ENCODE measurements at places on chromosomes 7 and 10.
A peak's percentile ranks its signal among the peaks of the same experiment; 100 is the strongest.

DNA sequence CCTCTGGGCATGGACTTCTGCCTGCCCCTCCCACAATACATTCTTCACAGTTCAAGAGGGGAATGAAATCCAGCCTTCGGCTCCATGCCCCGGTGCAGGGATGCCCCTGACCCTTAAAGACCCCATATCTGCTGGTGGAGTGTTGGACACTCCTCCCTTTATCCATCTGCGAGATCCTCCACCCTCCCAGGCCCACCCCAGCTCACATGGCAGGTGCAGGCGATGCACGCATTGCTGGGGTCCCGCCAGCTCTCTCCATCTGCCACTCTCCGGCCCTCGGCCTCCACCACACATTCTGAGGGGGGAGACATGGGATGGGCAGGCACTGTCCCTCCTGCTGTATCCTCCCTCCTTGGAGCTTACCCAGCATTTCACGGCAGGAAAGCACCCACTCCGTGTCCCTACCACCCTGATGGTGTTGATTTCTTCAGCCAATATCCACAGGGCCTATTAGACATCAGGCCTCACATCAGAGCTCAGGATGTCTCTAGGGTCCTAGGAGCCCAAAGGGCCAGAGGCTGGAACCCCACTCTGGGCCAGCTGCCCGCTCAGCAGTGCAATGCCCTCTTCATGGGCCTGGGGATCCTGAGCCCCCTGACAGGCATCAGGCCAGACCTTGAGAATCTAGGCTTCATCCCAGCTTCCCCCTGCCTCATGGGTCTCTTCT is 18.3 kb downstream of the ATP6V1F start:
- DNase-seq = no peak

GRCh38 chr7:156889089-156889488 is 3.9 kb downstream of the LMBR1 start:
- peak; percentile 37 for DNase-seq

- DNase-seq = no peak
These were observed 38.9 kb downstream of the POU6F2 start for GRCh38 chr7:39016609-39017008.

DNA sequence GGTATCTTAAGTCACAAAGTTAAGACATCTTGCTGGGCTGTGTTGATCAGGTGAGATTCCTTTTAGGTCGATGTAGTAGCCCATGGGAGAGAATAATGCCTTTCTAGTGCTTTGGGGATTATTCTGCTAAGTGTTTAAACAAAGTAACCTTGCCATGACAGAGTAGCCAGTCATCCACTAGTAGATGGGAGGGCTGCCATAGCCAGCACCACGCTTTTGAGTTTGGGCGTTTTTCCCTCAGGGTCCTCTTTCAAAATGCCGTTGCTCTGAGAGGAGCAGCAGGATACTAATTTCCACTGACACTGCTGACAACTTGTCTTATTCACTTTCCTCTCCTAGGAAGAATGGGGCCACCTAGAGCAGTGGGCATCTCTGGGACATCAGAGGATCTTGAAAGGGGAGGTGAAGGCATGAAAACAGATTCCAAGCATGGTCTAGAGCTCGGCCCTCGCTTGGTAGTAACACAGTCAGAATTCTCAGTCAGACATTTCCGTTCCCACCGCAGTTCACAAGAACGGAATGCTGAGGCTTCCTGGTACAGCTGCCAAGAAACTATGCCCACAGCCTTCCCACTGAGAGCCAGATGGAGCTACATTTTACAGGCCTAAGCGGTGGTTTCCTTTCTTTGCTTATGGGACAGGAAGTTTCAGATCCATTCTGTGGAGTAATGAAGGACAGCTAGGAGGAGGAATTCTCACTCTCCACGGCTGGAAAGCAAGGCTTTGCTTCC is 15.3 kb upstream of the RSU1 start:
- DNase-seq = peak; percentile 91

GRCh38 chr7:12458520-12459131 is 55.0 kb upstream of the VWDE start:
- peak; percentile 58 for DNase-seq

- DNase-seq = no peak
These were observed 1061.1 kb downstream of the SORCS3 start for GRCh38 chr10:105702211-105702610.

- peak; percentile 44 for DNase-seq
These were observed 84.4 kb upstream of the BET1 start for GRCh38 chr7:94088560-94088959.

- DNase-seq = peak; percentile 70
These were observed 433.6 kb upstream of the GALNT17 start for GRCh38 chr7:70698219-70698832.

GRCh38 chr7:124812764-124813163 is 47.2 kb upstream of the GPR37 start:
- no peak for DNase-seq

GRCh38 chr7:153152801-153153422 is 393.4 kb downstream of the ACTR3B start:
- DNase-seq = no peak

DNA sequence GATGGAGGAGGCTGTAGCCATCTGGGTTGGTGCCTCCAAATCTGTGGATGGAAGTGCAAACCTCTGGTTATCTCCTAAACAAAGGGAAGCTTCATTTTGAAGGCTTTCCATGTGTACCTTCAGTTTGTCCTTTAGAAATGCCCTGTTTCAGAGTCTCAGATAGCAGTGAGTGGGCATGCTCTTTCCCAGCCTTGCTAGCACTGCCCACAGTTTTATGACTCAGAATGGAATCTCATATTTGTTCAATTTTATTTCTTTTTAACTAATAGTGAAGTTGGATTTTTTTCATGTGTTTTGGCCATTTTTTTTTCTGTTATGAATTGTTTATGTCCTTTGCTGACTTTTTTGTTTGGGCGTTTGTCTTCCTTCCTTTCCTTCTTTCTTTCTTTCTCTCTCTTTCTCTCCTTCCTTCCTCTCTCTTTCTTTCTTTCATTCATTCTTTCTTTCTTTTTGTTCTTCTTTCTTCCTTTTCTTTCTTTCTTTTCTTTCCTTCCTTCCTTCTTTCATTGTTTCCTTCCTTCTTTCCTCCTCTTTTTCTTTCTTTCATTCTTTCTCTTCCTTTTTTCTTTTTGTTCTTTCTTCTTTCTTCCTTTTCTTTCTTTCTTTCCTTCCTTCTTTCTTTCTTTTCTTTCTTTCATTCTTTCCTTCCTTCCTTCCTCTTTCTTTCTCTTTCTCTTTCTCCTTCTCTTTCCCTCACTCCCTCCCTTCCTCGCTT is 25.6 kb downstream of the PRF1 start:
- DNase-seq = peak; percentile 74

- no peak for DNase-seq
These were observed 57.6 kb upstream of the PIK3CG start for GRCh38 chr7:106807474-106807873.

- peak; percentile 29 for DNase-seq
These were observed 20.8 kb downstream of the NET1 start for GRCh38 chr10:5433182-5433581.

GRCh38 chr10:120131183-120131582 is 238.7 kb downstream of the SEC23IP start:
- DNase-seq = peak; percentile 5

DNA sequence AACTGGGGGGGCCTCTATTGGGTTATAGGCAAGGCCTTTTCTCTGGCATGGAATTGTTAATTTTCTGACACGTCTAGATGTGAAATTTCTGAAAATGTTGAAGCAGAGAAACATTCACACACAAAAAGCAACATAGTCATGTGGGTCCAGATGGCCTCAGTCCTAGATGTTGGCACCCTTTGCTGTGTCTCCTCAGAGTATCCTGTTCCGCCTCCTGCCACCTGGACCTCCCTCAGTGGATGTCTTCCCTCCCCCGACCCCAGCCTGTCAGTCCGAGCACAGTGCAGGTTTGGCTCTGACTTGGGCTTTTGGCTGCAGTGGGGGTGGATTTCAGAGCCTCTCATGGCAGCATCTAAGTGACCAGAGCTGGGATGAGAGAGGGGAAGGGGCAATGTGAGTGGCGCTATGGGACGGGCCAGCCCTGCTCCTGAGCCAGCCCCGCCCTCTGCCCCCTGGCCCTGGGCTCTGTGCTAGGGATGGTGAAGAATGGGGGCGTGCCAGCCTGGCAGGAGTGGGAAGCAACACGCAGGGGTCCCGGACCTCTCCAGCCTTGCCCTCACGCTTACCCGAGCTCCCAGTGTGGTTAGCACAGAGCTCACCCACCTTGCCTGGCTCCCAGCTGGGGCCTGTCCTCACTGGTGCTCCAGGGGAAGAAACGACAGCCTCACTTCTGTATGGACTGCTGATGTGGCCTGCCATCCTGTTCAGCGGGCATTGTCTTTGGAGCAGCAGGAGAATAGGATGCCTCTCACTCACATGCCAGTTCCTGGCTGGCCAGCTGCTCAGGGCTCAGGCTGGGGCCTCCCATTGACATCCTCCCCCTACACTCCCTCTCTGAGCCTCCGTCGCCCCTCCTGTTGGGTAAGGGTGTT is 6.2 kb downstream of the ATP6V0E2 start:
- DNase-seq = no peak

DNA sequence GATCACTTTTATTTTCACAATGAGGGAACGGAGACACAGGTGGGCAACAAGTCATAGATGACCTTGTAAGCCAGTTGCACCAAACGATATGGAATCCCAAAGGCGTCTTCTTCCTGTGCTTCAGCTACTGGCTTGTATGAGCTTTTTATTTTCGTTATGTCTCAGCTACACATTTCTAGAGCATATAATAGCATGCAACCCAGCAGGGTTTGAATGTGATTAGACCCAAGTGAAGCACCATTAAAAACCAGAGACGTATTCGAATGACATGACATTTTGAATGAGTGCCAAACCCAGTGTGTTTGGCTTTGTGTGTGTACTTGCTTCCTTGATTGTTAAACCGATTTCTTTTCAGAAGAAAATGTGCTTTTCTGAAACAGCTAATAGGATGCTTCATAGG is 963.2 kb upstream of the CELF2 start:
- no peak for DNase-seq

GRCh38 chr7:3039787-3040186 is 3.9 kb downstream of the CARD11 start:
- no peak for DNase-seq

DNA sequence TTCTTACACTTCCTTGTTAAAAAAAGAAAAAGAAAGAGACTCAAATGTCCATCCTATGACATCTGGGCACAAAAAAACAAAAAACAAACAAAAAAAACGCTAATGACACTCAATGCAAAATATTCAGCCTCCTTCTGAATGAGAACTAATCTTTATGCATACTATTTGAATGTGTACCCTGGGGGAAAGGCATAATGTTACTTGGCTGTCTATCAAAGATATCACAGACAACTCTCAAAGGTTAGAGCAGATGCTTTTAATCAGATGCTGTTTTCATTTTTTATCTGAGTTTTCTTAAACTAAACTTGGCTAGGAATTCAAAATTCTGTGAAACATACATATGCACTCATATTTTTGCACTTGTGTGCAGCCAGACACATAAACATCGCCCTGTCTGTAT is 745.8 kb downstream of the CNTNAP2 start:
- no peak for DNase-seq

GRCh38 chr7:149733131-149733923 is 40.1 kb downstream of the ZNF467 start:
- DNase-seq = no peak

DNA sequence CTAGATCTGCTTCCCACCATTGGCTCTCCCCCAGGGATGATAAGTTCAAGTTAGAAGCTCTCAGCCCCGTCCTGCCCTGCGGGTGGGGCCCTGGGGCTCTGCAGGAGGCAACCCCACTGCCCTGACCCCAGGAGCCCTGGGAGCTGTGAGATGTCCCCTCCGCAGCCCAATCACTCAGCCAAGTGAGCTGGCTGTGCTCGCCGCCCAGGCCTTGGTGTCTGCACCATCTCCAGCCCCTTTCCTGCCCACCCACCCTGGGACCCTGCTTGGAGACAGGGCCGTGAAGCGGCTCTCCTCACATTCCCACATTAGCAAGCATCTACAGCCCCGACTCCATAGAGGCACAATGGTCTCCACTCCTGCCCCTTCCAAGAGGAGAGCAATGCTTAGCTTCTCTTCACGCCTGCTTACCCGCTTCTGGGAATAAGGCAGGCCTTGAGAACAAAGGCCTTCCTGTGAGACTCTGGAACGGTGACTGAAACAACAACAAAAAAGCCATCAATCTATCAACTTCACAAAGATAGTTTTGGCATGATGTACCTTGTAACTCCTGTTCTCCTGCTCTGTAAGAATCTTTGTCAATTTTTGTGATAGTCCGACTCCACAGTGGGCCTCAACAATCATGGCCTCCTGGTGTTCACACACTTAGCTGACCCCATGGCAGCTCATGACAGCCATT is 67.7 kb downstream of the FOXL3 start:
- DNase-seq = no peak

DNA sequence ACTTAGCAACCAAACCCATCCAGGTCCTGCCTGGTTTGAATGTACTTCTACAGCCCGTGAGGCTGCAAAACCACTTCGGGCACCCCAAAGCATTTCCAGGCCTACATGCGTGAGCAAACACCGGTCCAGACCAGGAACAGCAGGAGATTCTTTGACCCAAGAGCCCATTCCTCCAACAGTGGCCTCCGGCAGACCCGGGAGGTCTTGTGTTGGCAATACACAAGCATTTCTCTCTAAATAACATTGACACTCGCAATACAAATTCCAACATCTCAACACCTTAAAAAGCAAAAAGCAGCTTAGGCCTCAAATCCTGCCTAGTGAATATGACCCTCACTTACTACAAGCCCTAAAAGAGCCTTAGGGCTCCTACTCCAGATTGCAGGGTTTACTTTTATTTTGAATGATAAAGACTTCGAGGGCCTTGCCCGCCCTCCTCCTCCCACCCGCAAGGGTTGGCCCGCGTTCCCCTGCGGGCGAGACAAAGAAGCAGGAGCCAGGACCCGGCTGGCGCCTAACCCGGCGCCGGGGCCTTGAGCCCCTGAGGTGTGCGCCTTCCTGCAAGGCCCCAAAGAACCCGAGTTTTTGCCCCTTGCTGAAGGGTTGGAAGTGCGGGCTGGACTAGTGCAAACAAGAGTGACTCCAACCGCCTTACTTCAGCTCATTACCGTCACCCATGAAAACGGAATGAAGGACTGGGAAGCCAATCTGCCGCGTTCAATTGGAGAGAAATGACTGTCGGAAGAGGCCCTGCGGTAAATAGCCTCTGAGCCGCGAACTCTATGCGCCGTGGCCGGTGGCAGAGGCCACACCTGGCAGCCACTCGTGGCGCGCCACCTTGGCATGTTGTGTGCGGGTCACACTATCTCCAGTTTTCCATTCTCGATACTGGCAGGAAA is 3.4 kb upstream of the DLX6 start:
- no peak for DNase-seq

- no peak for DNase-seq
These were observed 64.5 kb upstream of the PDLIM1 start for GRCh38 chr10:95355301-95355700.

DNA sequence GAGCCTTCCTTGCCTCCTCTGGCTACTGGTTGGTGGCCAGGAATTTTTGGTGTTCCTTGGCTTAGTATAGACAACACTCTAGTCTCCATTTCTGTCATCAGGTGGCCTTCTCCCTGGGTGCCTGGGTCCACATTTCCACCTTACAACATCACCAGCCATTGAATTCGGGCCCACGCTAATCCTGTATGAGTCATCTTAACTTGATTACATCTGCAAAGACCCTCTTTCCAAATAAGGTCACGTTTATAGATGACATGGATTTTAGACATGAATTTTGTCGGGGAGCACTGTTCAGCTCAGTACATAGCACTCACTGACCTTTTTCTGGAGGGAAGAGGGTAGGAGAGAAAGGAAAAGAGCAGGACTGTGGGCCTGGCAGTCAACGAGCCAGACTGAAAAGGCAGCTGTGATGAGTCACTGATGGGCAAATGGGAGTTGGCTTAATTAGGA is 39.4 kb downstream of the MMRN2 start:
- DNase-seq = peak; percentile 63

GRCh38 chr10:97463363-97464132 is 17.6 kb downstream of the ZDHHC16 start:
- peak; percentile 52 for DNase-seq

Data from LHCN-M2 (cell line).